Left kidney (tissue), 8 donors: ENCODE measurements at places on chromosomes 4 and X. TPM values are rescaled to one million over a fixed set of nuclear protein-coding genes. Genes with fewer than 3 reads are reported as not detected.

The JAKMIP1 gene
- polyA plus RNA-seq = 0.08 TPM

The RAB41 gene
- polyA plus RNA-seq = 1.6 TPM

- no peak for DNase-seq
These were observed 1.1 kb downstream of the PDE6B start for GRCh38 chr4:626201-627091.

DNA sequence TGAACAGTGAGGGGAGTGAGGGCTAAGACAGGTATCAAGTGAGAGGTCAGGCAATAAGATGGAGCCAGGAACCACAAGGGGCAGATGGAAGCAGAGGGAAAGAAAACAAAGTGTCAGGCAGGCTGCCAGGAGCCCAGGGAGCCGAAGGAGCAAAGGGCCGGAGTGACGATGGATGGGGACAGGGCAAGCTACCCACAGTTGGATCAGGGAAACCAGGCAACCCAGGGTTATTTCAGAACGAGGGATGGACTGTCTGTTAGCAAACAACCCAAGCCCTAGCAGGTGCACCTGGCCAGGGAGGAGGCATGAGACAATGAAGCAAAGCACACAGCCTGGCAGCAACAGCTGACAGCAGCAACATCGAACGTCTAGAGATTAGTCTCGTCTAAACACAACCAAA, 39.2 kb downstream of the SEL1L3 start:
- no peak for DNase-seq

DNA sequence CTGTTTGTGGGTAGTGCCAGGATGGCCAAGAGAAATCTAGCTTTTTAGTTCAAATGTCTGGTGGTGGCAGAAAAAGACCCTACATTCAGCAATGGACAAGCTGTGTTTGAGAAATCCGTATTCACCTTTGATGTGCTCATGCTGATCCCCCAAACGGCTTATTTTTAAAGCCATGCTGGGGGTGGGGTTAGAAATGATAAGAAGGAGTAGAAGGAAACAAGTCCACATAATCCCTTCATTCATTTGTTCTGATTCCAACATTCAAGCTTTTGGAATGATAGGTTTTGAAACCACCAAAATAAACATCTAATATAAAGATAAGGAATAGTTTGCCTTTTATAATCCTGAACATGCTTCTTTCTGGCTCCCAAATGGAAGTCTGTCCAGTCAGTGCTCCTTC, 92.0 kb upstream of the DKK2 start:
- no peak for DNase-seq

- DNase-seq = no peak
These were observed 100.3 kb upstream of the USP9X start for GRCh38 chrX:40984962-40985361.

DNA sequence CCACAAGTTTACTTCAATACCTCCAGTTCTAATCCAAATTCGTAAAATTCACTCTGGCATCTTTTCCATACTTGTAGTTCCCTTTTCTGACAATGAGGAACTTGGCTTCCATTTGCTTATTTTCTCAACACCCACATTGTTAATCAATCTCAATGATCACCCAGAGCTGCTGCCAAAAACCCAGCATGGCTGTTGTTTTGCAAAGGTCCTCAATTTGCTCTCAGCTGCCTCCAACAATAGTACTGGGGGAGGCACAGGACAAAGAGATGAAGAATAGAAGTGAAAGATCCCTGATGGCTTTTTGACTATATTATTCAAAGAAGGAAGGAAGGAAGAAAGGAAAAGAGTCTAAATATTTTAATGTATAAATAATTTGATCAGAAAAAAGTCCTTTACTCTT, 847.8 kb downstream of the RAPGEF2 start:
- no peak for DNase-seq
